ENCODE measurements at places on chromosomes 5 and 9.

- DNase-seq: no peak
Observed at GRCh38 chr9:92406477-92406876, 2.1 kb upstream of the OGN start.

DNA sequence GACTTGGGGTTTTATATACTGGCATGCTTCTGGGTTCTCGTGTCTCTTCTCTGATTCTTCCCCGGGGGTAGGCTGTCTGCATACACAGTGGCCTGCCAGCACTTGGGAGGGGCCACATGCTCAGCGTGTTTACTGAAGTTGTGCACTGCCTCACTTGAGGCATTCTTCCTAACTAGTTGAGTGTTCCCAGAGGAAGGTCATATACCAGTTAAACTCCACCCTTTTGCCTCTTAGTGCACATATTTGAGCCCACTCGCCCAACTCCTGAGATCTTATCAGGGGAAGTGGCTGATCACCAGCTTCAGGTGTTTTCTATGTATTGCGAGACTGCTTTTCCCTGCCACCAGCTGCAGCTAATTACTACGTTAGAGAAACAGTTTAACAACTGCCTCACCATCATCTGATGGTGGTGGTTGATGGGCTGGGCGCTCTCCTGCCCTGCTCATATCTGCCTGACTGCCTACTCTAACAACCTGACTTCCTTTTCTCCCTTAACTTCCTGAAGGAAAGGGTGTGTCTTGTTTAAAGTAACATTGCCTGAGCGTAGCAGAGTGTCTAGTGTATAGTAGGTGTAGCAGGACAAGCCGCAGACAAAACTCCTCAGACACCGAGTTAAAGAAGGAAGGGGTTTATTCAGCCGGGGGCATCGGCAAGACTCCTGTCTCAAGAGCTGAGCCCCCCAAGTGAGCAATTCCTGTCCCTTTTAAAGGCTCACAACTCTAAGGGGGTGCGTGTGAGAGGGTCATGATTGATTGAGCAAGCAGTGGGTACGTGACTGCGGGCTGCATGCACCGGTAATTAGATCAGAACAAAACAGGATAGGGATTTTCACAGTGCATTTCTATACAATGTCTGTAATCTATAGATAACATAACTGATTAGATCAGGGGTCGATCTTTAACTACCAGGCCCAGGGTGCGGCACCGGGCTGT lies 60.1 kb upstream of the CLINT1 start:
- peak; percentile 74 for DNase-seq

GRCh38 chr5:14954216-14954615 lies 82.6 kb upstream of the ANKH start:
- DNase-seq: no peak

- DNase-seq: no peak
Observed at GRCh38 chr9:137417161-137418021, 5.6 kb downstream of the EXD3 start.

DNA sequence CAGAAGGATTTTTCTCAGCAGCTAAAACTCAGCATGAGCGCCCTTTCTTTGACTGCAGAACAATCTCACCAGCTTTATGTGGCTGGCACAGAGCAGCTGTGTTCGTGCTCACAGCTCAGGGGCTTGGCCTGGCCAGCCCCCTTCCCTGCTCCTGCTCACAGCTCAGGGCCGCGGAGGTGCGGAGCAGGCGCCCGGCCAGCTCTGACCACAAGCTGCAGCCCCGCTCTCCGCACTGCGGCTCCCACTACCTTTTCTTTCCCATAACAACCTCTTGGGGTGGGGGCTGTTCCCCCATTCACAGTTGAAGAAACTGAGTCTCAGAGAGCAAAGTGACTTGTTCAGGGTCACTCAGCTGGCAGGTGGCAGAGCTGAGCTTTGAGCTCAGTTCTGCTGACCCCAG lies 34.0 kb upstream of the PHYKPL start:
- no peak for DNase-seq

DNA sequence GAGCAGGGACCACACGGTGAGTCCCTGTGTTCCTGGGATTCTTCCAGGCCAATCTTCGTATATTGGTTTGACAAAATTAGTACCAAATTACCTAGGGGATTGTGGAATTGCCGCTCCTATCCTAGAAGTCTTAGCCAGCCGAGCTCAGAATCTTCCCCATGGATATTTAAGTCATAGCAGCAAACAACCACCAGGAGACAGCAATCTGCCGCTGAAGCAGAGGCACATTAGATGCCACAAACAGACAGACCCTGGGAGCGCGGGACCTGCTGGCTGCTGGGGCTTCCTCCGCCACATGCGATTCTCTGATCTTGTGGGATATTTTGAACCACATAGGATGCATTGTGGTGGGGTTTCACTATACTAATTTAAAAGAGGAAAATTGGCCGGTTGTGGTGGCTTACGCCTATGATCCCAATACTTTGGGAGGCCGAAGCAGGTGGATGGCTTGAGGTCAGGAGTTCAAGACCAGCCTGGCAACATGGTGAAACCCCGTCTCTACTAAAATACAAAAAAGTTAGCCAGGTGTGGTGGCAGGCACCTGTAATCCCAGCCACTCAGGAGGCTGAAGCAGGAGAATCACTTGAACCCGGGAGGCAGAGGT lies 31.7 kb upstream of the ZBTB43 start:
- no peak for DNase-seq

DNA sequence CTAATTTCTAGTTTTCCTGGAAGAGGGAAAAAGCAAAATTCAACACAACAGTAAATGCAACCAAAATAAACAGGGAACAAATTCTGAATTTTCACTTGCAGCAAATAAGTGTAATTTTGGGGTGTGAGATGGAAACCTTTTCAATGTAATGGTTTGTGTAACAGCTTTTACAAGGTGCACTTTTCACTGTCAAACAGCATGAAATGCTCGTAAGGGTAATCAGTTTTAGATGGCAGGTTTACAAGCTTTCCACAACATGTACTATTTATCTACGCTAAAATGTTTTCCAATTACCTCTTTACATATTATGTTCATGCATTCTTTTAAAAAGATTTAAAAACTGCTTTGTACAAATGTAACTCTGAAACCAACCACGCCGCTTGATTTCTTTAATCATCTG lies 115.3 kb downstream of the RFX3 start:
- no peak for DNase-seq

Measured in thyroid gland (tissue), 4 donors.